ENCODE measurements at places on chromosomes 1 and 21.

- DNase-seq = no peak
These were observed 42.6 kb upstream of the PIGV start for GRCh38 chr1:26745191-26745590.

GRCh38 chr1:218259800-218260199, 25.3 kb upstream of the RRP15 start:
- no peak for DNase-seq

DNA sequence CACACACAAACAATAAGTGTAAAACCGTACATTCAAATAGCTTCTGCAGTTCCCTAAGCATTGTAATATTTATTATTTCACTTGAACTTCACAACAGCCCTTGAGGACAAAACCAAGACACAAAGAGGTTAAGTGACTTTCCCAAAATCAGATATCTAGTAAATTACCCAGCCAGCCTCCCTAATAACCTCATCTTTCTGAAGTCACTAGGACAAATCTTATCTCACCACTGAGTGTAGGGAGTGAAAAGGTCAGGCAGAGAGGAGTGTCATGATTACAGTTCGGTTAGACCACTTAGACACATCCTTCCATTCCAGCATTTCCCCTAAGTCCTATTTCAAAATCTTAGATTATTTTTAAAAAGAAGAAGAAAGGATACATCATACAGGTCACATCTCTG, 377.3 kb upstream of the NFIA start:
- no peak for DNase-seq

- no peak for DNase-seq
These were observed 35.5 kb upstream of the SLC19A2 start for GRCh38 chr1:169521226-169521625.

DNA sequence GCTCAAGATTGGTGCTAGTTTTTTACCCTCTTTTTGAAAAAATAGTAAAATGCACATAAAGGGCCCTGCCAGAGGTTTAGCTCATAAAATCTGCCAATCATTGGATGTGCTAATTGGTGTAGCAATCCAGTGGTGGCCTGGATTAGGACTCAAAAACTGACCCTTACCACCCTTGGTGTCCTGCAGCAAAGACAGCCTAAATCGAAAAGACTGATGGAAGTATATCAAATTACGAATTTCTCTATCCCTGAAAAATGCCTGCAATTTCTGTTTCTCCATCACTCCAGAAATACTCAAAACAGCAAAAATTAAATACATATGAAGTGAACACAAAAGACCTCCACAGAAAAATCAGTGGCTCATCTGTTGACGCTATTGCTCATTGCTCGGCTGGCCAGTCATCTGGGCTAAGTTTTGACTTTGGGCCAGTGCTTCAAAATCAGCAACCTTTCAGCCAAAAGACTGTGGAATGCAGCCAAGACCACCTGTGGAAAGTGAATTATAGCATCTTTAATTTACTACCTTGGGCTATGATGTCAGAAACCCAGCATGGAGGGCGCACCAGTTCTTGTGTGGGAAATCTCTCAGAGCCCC, 30.0 kb downstream of the WLS start:
- no peak for DNase-seq
